Posterior vena cava (tissue), 2 donors: ENCODE measurements at places on chromosomes 2 and 18. TPM values are rescaled to one million over a fixed set of nuclear protein-coding genes. Genes with fewer than 3 reads are reported as not detected.

DNA sequence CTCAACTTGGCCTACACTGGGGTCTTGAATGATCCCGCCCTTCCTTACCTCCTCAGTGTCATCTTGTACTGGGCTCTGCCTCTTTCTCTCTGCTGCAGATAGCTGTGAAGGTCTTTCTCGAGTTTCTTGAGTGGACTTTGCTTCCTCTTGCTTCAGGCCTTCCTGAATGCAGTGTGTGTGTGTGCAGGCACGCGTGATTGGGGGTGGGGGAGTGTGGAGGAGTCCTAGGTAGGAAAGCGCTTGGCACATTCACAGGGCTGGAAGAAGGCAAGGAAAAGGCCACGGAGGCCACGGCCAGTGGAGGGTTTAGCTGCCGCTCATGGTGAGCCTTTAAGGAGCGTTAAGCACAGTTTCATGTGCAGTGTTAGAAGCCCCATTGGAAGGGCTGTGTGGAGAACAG lies 5.5 kb downstream of the RALB start:
- peak; percentile 46 for DNase-seq

GRCh38 chr2:39020383-39020782 lies 100.5 kb downstream of the SOS1 start:
- DNase-seq: no peak

GRCh38 chr18:24446953-24447538 lies 13.4 kb upstream of the HRH4 start:
- DNase-seq: no peak

KCNG3 gene
- total RNA-seq: 0.05 TPM

DNA sequence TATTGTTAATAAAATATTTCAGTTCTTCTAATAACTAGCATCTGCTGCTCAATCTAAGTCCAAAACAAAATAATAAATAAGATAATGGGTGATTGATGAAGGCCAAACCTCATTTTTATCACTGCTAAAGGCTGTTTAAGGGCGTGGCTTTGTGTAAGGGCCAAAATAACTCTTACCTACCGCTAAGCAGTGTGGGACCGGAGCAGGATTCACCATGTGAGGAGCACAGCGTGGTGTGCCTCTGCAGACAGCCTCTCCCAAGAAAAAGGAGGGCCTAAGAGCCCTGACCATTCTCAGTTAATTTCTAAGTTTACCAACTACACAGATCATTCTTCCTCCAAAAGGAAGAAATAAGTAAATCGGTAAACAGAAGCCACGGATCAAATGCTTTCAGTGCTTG lies 353.7 kb downstream of the ARL6IP6 start:
- no peak for DNase-seq

- no peak for DNase-seq
Observed at GRCh38 chr18:52875725-52876124, 535.7 kb downstream of the DCC start.

CHRNG gene
- total RNA-seq: not detected

DNA sequence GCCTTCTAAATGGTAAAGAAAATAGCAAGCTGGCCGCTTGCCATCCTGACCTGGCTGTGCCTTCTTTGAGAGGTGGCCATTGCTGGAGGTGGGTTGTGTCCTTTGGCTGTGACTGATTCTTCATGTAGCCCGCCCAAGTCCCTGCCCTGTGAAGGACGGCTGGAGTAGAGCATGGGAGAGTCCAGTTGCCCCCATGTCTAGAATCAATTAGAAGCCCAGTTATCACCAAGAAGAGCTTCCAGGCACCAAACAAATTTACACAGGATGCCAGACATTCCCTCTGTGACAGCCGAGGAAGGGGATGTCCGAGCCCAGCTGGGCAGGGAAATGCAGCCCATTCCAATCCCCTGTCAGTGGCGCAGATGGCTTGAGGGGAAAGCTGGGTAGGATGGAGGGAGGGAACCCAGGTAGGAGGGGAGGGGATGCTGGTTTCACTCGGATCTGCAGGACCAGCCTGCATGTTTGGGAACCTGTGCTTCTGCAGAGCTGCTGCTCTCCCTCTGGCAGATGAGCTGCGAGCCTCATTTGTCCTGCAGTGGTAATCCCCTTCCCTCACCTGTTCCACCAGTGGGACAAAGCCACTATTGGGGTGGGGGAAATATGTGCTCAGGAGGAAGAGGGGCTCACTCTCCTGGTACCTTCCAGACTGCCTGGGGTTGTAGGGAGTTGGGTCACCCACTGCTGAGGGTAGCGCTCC lies 25.7 kb upstream of the ASB18 start:
- no peak for DNase-seq

- DNase-seq: no peak
Observed at GRCh38 chr18:8943900-8944870, 158.3 kb upstream of the NDUFV2 start.

GRCh38 chr2:217733461-217733860 lies 269.3 kb downstream of the TNS1 start:
- no peak for DNase-seq

CXCR2 gene
- 2.5 TPM for total RNA-seq

SAG gene
- total RNA-seq: not detected

UGT1A4 gene
- not detected for total RNA-seq

- no peak for DNase-seq
Observed at GRCh38 chr18:35324926-35325655, 19.1 kb downstream of the ZNF24 start.

- DNase-seq: no peak
Observed at GRCh38 chr2:156379071-156379470, 46.5 kb upstream of the NR4A2 start.

DNA sequence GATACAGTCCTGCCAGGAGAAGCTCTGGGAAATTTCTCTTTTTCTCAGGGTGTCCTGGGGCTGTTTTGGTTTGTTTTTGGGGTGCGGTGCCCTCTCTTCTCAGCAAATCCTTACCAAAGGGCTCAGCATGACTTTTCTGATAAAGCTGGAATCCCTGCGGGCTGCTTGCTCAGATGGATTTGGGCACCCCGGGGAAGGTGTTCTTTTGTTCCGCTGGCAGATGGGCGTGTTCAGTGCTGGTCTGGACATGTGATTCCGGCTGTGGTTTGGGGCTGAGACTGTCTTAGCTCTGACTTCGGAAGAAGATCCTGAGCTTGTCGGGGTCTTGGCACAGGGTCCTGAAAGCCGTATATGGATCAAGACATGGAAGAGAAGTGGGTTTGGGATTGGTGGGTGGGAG lies 134.2 kb upstream of the SPRED2 start:
- DNase-seq: no peak

- no peak for DNase-seq
Observed at GRCh38 chr2:21800356-21800755, 676.6 kb downstream of the TDRD15 start.

CERKL gene
- total RNA-seq: not detected

SH3RF3 gene
- 14.1 TPM for total RNA-seq

- DNase-seq: no peak
Observed at GRCh38 chr2:237517163-237517562, 30.1 kb downstream of the MLPH start.

DNA sequence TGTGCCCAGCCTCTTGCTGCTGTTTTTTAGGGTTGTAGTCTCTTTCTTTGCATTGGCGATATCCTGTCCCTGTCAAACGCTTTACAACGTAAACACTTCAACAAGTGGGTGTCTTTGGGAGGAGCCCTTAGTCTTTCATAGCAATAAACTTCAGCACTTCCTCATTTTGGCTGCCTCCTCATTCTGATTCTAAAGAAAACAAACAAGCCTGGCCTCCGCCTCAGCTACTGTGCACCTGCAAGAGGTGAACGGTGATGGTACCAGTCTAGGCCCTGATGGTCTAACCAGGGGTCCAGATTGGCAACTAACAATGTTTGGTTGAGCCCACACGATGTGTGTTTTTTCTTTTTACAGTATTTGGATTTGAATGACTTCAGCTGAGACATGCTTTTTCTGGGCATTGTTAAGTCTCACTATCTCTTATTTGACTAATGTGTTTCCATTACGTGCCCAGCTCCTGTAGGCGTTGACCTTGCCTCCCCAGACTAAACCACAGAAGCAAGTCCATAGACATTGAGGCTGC lies 53.2 kb upstream of the CUL3 start:
- no peak for DNase-seq

SLC14A1 gene
- total RNA-seq: 2.2 TPM

HSPE1 gene
- total RNA-seq: 60.5 TPM

DNA sequence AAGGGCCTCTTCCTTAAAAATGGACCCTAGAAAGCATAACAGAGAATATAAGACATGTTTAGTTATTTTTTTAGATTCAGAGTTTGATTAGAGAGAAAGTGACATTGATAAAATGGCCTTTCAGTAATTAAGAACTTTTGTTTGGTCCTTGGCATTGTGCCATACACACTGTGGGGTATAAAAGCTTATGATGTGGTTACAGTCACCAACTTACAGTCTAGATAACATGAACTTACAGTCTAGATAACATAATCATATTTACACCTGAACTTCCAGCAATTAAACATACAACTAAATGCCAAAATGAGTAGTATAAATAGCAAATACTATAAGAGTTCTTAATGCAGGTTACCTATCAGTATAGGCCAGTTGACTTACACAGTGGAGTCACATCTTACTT lies 25.6 kb upstream of the EFEMP1 start:
- no peak for DNase-seq

DNA sequence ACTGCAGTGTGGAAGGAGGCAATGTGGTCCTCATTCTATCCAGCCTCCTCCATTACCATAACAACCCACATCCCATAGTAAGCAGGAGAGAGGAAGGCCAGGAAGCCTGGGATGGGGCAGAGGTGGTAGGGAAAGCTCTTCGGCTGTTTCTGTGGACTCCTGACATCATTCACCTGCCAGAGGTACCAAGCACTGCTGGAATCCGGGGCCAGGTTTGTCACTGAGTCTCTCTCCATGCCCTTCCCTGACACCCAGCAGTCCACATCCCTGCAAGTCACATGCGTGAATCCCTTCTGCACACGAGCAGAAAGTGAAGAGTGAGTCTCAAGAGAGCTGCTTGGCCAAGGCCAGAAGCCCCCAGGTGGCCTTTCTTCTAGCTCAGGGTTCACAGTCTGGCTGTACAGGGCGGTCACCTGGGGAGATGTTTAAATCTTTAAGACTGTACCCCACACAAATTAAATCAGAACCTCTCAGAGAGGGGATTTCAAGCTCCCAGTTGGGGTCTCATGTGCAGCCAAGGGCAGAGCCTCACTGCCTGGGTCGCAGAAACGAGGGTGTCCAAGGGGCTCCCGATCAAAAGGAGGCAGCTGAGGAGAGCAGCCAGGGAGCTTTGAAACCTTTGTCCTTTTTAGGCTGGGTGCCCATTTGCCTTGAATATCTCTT lies 94.2 kb downstream of the ARMC9 start:
- peak; percentile 51 for DNase-seq

DNA sequence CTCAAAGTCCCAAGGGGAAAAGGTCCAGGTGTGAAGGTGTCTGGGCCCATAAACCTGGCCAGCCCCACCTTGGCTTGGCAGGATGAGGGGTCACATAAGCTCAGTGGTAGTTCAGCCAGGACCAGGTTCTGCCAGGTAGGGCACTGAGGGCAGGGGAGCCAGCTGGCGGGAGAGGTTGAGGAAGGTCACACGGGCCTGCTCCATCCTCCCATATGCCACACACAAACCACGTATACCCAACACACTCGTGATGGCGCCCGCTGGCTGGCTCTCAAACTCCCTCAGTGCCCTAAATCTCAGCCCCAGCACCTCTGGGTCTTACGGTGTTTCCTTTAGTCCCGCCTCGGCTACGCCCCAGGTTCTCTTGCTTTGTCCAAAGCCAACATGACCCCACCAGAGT lies 160.5 kb downstream of the ZFP36L2 start:
- DNase-seq: peak; percentile 69

TMEM163 gene
- 0.24 TPM for total RNA-seq

GRCh38 chr2:198587240-198587639 lies 782.8 kb downstream of the PLCL1 start:
- no peak for DNase-seq

DNA sequence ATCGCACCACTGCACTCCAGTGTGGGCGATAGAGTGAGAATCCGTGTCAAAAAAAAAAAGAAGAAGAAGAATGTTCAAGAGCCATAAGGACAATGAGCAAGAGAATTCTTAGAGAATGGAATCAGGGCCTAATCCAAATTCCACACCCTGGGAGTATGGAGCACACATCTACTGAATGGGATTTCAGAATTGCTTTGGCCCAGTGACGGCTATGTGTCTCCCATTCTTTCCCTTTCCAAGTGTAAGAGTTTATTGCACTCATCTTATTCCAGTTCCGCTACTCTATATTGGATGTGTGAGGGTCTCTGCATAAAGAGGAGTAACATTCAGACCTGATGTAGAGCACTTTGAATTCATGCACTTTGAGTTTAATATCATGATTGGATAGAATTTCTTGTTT lies 5.9 kb upstream of the RBM43 start:
- no peak for DNase-seq

- DNase-seq: peak; percentile 63
Observed at GRCh38 chr2:121237980-121238665, 46.9 kb downstream of the TFCP2L1 start.

- no peak for DNase-seq
Observed at GRCh38 chr2:163210430-163210918, 371.9 kb upstream of the KCNH7 start.

ARHGAP15 gene
- 23.2 TPM for total RNA-seq

ABCG8 gene
- total RNA-seq: not detected

GAREM2 gene
- 6.9 TPM for total RNA-seq

DSEL gene
- 16.4 TPM for total RNA-seq

CSRNP3 gene
- 7.7 TPM for total RNA-seq

CIDEA gene
- total RNA-seq: 0.24 TPM

DNA sequence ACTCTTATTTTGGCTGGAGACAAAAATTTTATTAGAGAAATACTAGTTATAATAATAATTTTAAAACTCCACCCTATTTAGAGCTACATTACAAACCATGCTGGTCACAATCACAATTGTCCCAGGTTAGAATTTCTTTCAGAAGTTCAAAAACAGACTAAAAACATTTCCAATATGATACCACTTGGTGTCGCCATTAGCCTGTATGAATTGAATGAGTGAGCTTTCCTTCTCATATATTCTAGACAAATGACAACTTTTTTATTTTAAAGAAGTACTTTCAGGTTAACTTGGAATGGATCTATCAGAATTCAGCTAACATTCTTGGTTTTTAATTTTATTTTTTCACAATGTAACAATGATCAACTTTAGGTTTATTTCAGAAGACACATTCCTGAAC lies 48.0 kb downstream of the SERPINB8 start:
- DNase-seq: no peak

NT5C1B gene
- total RNA-seq: not detected

- DNase-seq: no peak
Observed at GRCh38 chr2:24787532-24787931, 5.7 kb downstream of the PTRHD1 start.

DNA sequence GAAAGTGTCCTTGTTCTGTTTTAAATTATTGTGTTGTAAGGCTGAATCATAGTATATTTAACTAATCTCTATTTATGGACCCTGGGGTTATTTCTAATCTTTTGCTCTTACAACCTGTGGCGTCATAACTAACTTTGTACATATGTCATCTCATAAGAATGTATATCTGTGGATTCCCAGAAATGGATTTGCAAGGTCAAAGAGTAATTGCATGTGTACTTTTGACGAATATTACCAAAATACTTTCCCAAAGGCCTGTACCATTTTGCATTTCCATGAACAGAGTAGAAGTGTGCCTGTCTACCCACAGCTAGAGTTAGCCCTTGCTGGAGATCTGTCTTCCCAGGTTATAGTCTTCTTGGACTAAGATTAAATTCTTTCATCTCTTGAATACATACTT lies 42.8 kb downstream of the SEMA4F start:
- DNase-seq: no peak
